Activated T-cell treated with anti-CD3 and anti-CD28 coated beads for 1 hour (primary cell): ENCODE measurements at places on chromosomes 7 and 10.

DNA sequence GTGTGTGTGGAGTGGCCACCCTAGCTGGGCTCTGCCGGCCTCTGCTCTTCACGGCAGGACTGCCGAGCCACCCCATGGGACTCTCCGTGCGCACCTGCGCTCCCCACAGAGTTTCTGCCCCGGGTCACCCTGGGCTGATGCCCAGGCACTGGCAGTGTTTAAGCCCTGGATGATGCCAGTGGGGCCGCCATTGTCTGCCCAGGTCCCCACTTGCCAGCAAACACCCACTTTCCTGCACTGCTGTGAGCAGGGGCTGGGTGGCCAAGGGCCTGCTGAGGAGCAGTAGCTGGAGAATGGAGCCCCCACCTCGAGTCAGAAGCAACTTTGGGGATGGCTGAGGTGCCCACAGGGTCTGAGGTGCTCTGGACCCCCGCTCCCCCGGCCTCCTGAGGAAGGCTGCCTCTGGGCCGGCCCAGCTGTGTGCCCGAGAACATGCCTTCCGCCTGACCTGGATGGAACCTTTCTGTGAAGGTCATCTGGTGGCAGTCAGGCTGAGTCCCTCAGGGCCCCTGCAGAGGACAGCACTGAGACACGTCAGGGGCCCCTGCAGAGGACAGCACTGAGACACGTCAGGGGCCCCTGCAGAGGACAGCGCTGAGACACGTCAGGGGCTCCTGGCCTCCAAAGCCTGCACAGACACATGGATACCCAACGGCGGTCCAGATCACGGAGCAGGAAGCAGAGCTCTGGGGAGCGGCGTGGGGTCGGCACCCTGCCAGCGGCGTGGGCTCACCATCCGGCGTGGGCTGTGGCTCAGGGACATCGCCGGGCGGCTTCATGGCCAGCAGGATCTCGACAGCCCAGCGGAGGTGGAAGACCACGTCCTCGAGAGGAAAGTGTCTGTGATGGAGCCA lies 62.0 kb downstream of the CFAP46 start:
- no peak for DNase-seq

GRCh38 chr10:123501148-123501547 lies 165.0 kb upstream of the GPR26 start:
- DNase-seq, result no peak

DNA sequence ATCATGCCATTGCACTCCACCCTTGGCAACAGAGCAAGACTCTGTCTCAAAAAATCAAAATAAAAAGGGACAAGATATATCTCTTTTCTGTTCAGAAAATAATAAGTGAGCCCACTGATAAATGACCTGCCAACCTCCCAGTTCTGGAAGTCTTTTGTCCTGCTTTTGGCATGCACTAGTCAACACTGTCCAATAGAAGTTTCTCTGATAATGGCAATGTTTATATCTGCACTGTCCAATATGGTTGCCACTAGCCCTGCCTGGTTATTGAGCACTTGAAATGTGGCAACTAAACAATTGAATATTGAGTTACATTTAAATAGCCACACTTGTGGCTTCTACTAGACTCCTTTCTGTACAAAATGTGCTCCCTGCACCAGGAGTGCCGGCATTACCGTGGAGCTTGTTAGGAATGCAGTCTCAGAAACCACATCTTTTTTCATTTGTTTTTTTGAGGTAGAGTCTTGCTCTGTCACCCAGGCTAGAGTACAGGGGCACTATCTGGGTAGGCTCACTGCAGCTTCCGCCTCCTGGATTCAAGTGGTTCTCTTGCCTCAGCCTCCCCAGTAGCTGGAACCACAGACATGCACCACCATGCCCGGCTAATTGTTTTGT lies 229.7 kb downstream of the CACNB2 start:
- DNase-seq, result no peak

- peak; percentile 43 for DNase-seq
Observed at GRCh38 chr7:5525271-5526099, 101.9 kb upstream of the TNRC18 start.

DNA sequence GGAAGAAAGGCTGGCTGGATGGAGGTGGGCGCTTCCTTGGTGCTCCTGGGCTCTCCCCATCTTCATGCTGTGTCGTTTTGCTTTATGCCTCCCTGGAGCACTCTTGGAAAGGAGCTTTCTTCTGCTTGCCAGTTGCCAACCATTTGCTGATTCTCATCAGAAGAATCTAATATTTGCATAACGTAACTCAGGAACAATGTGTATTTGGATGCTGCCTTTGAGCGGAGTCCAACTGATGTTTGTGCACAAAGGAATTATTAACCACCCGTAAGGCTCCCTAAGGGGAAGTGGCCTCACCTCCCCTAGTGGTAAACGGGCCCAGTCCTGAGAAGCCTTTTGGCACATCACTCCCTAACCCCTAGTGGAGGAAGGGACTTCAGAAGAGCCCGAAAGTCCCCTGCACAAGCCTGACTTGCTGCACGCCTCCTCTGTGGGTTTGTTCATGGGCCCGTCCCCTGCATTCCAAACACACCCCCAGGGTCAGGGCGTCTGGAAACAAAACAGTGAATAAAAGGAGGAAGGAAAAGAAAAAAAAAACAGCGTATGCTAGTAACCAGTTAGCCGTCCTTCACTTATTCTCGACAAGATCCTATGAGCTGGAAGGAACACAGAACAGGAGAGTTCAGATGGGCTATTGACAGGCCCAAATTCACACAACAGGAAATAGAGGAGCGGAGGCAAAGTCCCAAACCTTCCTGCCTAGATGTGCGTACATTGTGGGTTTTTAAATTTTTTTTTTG lies 602.2 kb downstream of the LRMDA start:
- no peak for DNase-seq

DNA sequence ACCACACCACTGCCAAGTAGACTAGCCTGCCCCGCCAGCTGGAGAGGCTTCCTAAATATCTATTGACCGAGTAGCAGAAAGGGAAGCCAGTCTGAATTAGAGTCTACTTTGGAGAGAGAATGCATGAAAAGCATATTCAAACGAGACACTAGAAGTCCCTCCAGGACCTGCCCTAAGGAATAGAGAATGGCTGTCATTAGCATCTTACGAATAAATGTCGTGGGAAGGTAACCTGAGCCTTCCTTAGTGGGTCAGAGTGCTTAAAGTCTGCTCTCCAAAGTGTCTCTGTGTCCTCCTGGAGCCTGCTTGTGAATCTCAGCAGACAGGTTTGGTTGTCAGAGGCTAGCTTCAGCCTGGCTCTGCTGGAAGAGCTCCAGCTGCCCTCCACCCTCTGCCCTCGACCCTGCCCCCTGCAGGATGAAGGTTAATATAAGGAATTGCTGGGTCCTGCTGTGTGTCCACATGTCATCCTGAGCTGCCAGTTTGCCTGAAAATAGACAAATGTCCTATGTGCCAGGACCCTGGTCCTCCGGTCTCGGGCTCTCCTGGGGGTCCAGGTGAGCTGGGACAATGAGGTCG lies 33.4 kb downstream of the FAM241B start:
- DNase-seq, result no peak
